ENCODE measurements at places on chromosomes 11 and 22. TPM values are rescaled to one million over a fixed set of nuclear protein-coding genes. Genes with fewer than 3 reads are reported as not detected.

The NCR3LG1 gene
- total RNA-seq, result 4.2 TPM

The C11orf52 gene
- total RNA-seq, result 3.3 TPM

DNA sequence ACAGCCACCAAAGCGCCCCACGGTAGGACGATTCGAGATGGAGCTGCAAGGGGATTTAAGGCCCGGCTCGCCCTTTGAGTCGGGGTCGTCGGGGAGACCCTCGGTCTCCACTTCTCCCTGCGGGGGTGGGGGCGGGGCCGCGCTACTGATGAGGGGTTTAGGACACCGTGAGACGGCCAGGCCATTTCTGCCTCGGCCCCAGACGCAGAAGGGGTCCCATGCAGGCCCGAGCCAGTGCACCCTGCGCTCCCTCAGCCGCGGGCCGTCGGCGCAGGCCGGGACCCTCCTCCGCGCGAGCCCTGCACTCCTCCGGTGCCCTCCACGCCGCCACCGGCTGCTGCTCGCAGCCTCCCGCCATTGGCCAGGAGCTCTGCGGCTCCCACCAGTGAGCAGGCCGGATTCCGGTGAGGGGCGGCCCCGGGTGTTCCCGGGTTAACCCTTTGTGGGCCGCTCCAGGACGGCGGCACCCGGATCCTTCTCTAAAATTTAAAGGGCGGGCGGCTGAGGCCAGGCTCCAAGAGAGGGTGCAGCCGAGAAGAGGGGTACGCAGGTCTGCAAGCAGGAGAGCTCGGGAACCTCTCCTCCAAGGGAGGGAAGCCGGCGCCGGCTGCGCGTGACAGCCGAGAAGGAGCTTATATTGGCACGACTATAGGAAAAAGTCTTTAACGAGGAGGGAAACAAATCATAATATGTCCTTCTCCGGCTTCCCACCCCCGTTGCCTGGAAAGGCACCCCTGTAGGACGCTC is 18.0 kb downstream of the CREB3L1 start:
- DNase-seq, result peak; percentile 85

GRCh38 chr22:27885977-27886842 is 32.8 kb downstream of the PITPNB start:
- no peak for DNase-seq

The OR51E2 gene
- 0.09 TPM for total RNA-seq

- DNase-seq, result no peak
These were observed 46.8 kb downstream of the TRIM44 start for GRCh38 chr11:35709376-35709775.

The SIK3 gene
- 36.9 TPM for total RNA-seq

The FOLR1 gene
- not detected for total RNA-seq

DNA sequence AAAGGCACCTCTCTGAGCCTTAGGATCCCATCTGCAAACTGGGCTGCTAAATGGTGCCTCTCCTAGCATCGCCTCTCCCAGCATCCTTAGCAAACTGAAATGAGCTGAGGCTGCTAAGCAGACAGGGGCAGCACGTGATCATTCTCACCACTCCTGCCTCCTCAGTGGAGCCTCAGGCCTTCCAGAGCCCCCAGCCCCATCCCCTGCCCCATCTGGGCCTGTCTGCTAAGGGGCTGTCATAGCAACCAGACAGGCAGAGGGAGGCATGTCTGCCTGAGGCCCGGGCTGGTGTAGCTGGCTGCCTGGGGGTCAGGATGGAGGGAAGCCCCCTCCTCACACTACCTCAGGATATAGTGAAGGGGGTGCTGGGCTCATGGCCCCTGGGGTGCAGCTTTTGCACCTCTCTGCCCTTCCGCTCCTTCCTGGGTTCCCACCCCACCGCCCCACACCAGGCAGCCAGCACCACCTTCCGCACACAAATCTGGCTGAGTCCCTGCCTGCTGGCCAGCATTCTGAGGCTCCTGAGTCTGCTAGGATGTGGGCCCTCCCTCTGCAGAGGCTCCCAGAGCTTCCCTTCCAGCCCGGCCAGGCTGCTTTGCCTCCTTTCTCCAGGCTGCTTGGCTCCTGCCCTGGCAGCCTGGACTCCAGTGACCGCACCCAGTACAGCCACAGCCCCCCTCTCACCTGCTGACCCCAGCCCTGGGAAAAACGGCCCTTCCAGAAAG is 47.5 kb upstream of the TTLL12 start:
- no peak for DNase-seq

The CRYAB gene
- 4,044 TPM for total RNA-seq

The CCDC157 gene
- total RNA-seq, result 0.65 TPM

DNA sequence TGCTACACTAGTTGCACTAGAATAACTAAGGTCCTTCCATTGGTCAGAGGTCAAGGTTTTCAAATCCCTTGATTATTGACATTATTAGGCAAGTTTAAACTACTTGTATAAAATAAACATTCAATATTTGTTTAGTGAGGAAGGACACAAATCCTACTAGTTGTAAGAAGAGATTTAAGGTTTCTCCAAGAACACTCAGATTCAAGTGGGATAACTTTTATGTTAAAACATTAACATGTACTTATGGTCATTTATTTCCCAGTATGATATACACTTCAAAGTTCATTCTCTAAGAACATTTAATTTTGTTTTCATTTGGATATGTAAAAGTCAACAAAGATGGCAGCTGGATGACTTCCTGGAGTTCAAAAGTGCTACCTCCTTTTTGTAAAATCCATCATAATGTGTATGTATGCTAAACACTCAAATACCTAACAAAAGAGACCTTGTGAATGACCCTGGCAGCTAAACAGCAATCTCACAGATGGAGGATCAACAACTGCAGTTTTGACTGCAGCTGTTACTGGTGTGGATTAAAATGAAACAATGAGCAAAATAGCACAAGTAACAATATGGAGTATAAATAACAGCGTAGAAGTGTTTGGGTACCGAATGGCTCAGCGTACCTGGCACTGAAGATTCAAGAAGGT is 1.5 kb downstream of the CCDC90B start:
- no peak for DNase-seq

The BEST1 gene
- total RNA-seq, result 3.9 TPM

The OLFML1 gene
- total RNA-seq, result 6.7 TPM

DNA sequence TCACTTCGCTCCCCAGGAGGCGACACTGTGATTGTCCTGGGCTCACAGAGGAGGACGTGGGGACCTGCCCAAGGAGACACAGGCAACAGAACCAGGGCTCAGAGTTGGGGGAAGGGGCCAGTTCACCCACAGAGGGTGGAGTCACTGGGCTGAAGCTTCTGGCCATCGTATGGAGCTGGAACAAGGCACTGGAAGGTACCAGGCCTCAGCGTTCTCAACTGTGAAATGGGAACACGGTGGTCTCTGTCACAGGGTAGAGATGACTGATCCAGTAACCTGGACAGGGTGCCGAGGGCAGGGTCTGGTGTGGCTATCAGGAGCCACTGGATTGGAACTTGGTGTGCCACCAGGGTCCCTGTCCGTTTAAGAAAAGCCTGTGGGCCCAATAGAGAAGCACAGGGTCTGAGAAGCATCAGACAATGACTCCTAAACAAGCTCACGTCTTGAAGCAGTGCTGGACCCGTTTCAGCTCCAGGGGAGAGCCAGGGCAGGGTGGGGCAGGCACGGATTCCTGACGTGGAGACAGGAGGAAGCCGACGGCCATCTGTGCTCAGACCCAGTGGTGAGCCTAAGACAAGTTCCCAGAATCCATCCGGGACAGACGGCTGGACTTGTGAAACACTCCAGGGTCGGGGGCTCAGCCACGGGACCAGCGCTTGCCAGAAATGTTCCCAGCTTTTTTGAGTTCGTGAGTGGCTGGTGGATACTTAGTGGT is 25.0 kb upstream of the KCNQ1OT1 start:
- DNase-seq, result peak; percentile 54

- DNase-seq, result no peak
These were observed 29.7 kb upstream of the ANO1 start for GRCh38 chr11:70048279-70049024.

The RAG2 gene
- not detected for total RNA-seq

DNA sequence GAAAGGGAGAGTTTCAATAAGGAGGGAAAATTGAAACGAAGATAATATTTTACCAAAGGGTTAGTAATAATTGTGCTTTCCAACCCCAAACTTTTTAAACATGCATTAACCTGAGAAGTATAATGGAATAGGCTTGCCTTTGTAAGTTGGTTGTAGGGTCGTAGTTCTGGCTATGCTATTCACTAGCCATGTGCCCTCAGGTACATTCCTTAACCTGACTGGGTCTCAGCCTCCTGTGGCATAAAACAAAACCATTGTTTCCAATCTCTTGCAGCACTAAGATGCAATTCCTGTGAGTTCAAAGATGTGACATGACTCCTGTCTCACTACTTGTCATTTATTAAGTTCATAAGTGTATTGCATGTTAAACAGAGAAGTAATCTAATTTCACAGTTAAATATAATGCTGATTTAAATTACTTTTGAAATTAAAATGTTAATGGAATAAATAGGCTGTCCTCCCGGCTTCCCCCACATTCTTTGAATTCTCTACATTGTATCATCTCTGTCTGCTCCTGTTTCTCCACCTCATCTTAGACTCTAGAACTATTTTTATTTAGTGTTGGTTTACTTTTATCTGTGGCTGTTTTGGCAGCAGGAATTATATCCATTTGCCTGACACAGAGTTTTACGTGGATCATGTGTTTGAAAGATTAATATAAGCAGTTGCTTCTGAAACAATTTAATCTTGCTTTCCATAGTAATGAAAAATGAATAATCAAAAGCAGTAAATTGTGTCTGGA is 216.3 kb downstream of the FAT3 start:
- DNase-seq, result no peak

The PPARA gene
- 66.2 TPM for total RNA-seq

DNA sequence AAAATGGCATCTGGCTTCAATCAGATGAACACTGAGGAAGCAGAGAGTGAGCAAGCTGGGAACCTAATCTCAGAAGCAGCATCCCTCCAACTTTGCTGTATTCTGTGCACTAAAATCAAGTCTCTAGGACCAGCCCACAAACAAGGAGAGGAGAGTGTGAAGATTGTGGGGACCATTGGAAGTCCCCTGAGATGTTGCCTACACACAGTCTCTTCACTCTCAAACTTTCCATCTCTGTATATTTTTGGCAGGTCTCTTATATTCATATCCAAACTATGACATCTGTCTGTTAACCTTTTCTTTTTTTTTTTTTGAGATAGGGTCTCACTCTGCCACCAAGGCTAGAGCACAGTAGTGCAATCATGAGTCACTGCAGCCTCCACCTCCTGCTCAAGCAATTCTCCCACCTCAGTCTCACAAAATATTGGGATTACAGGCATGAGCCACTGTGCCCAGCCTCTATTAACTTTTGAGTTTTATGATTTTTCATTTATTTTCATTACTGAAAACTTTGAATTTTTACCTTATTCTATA is 1096.4 kb downstream of the TBC1D22A start:
- no peak for DNase-seq

- peak; percentile 11 for DNase-seq
These were observed 662 bp downstream of the MUC5B start for GRCh38 chr11:1223346-1224110.

DNA sequence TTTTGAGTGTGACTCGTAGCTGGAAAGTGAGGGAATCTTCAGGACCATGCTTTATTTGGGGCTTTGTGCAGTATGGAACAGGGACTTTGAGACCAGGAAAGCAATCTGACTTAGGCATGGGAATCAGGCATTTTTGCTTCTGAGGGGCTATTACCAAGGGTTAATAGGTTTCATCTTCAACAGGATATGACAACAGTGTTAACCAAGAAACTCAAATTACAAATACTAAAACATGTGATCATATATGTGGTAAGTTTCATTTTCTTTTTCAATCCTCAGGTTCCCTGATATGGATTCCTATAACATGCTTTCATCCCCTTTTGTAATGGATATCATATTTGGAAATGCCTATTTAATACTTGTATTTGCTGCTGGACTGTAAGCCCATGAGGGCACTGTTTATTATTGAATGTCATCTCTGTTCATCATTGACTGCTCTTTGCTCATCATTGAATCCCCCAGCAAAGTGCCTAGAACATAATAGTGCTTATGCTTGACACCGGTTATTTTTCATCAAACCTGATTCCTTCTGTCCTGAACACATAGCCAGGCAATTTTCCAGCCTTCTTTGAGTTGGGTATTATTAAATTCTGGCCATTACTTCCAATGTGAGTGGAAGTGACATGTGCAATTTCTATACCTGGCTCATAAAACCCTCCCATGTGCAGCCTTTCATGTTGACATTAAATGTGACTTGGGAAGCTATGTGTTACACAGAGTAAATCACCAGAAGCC is 11.0 kb downstream of the OR51E1 start:
- DNase-seq, result no peak

The C22orf42 gene
- not detected for total RNA-seq

The MYBPC3 gene
- 1,049 TPM for total RNA-seq

DNA sequence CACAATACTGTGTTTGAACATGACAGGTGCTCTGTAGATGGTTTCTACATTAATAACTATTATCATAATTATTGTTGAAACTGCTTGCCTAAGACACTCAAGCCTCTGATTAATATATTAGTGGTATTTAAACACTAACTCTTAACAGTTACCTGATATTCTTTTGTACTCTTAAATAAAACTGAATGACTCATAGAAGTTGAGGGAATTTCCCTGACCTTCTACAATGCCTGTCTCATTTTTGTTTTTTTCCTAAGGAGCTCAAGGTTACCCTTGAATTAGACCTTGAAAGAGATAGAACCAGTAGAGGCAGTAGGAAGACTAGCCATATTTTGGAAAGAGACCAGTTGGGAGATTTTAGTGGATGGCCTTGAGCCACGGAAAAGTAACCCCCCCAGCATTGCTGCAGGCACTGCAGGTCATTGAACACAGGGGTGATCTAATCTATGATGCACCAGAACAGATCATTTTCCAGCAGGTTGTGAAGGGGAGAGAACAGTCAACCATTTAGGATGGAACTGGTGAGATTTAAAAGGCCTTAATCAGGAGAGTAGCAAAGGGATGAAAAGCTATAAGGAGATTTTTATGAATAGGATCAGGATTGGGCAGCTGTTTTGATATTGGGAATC is 148.3 kb downstream of the PGR start:
- DNase-seq, result no peak

The PRPF19 gene
- 40.3 TPM for total RNA-seq

DNA sequence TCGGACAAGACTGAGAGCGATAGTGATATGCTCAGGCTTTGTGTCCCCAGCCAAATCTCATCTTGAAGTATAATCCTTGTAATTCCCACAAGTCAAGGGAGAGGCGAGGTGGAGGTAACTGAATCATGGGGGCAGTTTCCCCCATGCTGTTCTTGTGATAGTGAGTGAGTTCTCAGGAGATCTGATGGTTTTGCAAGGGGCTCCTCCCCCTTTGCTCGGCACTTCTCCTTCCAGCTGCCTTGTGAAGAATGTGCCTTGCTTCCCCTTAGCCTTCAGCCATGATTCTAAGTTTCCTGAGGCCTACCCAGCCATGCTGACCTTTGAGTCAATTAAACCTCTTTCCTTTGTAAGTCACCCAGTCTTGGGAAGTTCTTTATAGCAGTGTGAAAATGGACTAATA is 7.5 kb upstream of the FOLR2 start:
- DNase-seq, result no peak

- no peak for DNase-seq
These were observed 17.7 kb downstream of the CDKN1C start for GRCh38 chr11:2867722-2868505.

The FXYD6 gene
- 31.2 TPM for total RNA-seq

DNA sequence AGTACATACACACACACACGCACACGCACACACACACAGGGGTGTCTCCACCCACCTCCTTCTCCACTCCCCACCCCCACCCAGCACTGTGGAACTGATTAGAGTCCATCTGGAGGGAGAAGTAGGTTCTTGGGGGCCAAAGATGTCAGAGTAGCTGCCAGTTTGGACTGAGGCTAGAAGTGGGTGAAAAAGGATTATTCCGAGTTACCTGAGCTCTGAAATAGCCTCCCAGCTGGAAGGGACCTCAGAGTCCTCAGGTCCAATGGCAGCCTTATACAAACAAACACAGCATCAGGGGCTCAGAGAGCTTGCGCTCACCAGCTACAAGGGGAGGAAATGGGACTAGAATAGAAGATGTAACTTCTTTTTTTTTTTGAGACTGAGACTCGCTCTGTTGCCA is 20.8 kb downstream of the IL10RA start:
- DNase-seq, result no peak

The OR5AR1 gene
- total RNA-seq, result not detected

The OR52E1 gene
- total RNA-seq, result not detected
